ENCODE measurements at places on chromosomes 5 and 9. TPM values are rescaled to one million over a fixed set of nuclear protein-coding genes. Genes with fewer than 3 reads are reported as not detected.

GRCh38 chr5:95818181-95819147, 4.1 kb downstream of the GLRX start:
- peak; percentile 60 for DNase-seq

GRCh38 chr9:133634081-133634691, 2.0 kb upstream of the DBH start:
- DNase-seq: no peak

- DNase-seq: no peak
Measured at GRCh38 chr9:124602204-124602603, 95.0 kb upstream of the NR5A1 start.

Gene HCN1
- total RNA-seq: not detected

GRCh38 chr9:80843028-80843427, 846.3 kb downstream of the TLE1 start:
- DNase-seq: no peak

DNA sequence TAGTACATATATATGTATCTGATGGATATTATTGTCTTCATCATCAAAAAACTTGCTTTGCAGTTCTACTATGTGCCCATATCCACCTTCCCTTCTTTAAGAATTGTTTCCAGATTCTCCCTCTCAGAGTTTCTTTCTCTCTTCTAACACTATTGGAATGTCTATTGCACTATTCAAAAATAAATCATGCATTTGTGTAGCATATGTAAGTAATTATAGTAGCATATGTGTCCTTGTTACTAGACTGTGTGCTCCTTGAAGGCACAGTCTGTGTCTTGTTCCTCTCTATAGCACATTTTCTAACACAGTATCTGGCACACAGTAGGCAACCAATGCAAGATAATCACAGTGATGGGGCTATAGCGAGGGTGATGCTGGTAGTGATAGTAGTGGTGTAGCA, 43.4 kb upstream of the TRIM32 start:
- DNase-seq: no peak

DNA sequence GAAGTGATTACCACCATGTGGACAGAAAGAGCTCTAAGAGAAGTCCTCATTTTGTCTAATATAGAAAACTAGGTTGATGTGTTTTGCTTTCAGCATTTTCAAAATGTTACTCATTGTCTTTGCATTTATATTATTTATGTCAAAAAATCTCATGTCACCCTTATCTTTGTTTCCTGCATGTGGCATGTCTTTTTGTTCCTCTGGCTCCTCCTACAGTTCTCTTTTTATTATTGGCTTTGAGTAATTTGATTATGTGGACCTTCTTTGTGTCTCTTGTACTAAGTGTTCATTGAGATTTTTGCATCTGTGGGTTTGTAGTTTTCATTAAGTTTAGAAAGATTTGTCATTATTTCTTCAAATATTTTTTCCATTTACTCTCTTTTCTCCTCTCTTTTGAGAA, 58.8 kb downstream of the GNG10 start:
- no peak for DNase-seq

Gene SLC34A1
- total RNA-seq: not detected

Gene UNC13B
- total RNA-seq: 5.4 TPM

Gene ANKRD34B
- not detected for total RNA-seq

GRCh38 chr9:93183663-93184431, at the start of gene WNK2:
WNK2 (plus strand) TSS chr9:93184139; CDS start chr9:93184930, 791 bp downstream.
- DNase-seq: peak; percentile 14

Gene IDNK
- 3.2 TPM for total RNA-seq

GRCh38 chr9:17832812-17833211, 253.9 kb downstream of the SH3GL2 start:
- no peak for DNase-seq

DNA sequence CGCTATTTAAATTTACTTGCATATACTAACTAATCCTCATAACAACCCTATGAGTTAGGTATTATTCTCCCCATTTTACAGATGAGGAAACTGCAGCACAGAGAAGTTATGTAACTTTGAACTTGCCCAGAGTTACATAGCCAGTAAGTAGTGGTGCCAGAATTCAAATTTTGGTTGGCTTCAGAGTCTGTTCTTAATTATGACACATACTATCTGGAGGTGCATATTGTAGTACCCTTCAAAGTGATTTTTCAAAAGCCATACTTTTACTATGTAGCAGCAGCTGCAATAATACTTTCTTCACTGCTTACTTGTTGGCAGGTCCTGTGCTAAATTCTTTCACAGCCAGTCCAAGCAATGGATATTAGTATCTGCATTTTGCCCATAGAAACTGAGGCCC, 16.4 kb downstream of the MAN2A1 start:
- no peak for DNase-seq

Gene IFNA13
- not detected for total RNA-seq

GRCh38 chr5:68460147-68460798, 244.7 kb downstream of the PIK3R1 start:
- peak; percentile 66 for DNase-seq

- DNase-seq: no peak
Measured at GRCh38 chr5:32713770-32714381, 2.8 kb downstream of the NPR3 start.

DNA sequence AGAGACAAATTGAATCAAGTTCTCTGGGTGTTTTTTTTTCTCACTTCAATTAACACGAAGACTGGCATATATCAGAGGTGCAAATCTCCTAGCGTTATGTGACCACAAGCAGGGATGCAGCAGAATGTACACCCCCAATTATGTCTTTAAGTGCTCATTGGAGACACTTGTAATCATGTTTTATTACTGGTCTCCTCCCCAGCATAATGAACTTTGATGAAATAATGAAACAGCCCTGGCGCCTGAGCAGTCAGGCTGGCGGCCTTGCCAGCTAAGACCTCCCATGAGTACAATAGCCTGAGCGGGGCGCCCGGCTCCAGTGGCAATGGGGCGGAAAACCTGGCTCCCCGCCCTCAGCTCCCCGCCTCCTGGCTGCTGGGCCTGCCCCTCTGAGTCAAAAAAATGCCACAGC, 209.4 kb upstream of the MSX2 start:
- DNase-seq: no peak

DNA sequence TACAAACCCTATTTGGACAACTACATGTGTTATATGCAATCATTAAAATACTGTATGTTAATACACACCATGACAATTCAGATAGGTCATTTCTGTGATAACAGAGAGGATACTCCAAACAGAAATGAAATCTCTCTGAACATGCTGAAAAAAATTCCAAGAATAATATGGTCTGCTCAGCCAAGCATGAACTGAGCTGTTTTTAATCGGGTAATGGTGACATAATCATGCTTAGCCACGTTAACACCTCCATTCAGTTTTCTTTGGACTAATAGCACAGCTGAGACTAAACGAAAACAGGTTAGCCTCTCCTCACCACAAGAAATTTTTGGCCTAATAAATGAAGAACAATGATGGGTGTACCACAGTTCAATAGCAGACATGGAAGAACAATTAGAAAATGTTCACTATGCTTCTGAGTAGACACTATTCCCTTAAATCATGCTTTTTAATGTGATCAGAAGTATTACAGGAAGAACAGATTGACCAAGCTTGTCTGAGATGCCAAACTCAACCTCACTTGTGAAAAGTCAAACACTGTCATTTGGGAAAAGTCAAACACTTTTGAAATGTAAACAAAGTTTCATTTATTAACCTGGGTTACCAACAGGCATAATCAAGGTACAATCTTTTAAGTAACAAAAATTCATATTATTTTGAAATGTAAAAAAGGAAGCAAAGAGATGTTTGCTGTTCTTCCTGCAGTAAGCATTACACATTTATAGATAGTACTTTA, 19.4 kb downstream of the RAB14 start:
- DNase-seq: no peak

Gene IL7R
- 144 TPM for total RNA-seq

- no peak for DNase-seq
Measured at GRCh38 chr9:89541798-89542197, 43.9 kb upstream of the SEMA4D start.

Gene SPINK6
- not detected for total RNA-seq

GRCh38 chr5:16619136-16619535, 2.3 kb upstream of the RETREG1 start:
- no peak for DNase-seq

DNA sequence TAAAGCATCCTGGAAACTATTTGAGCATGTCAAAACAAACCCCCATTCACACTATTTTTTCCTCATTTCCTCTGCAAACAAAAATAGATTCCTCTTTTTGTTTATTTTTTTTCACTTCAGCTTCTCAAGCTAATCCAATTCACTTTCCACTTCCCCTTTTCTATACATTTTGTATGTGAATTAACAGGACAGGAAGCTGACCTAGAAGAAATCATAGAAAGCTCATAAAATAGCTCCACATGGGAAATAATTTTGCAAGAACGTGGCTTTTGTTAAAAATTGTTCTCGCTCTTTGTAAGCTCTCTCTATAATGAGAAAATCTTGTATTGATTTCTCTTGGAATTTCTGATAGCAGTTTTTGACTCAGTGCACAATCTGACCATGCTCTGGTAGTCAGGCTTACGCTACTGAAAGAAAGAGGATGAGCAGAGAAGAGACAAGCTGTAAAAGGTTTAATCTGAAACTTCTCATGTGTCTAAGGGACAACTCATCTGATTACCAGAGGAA, 215.8 kb downstream of the ADAMTS12 start:
- DNase-seq: no peak

Gene IARS1
- total RNA-seq: 271 TPM

GRCh38 chr9:77488439-77489126, 159.5 kb downstream of the GNA14 start:
- DNase-seq: peak; percentile 12

- no peak for DNase-seq
Measured at GRCh38 chr9:26301659-26302058, 590.9 kb downstream of the CAAP1 start.

DNA sequence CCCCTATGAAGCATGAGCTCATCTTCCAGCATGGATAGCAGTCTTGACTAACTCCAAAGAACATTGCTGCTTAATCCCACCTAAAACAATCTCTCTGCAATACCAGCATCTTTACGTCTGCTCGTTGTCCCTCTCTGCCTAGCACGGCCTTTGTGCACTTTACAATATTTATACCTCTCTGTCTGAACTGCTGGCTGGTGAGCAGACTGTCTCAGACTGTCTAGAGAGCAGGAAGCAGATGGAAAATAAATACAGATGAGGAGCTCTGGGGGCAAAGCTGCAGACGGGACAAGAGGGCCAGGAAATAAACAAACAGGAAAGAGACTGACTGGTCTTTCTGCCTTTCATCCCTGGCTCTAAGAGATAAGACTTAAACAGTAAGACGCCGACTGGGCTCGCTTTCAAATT, 224.8 kb downstream of the ENC1 start:
- no peak for DNase-seq

DNA sequence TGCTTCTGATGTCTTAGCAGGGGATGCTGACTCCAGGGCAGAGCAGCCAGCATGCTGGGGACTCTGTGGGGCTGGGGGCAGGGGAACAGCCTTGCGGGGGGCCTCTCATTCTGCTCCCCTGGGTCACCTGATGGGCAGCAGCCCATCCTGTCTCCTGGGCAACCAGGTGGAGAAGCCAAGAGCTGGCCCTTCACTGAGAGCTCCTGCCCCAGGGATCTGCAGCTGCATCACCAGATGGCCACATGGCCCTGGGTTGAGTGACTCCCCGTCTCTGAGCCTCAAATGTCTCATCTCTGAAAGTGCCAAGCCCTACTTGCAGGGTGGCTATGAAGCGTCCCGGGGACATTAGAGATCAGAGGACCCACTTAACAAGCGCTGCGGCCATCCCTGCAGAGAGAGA, 49.1 kb downstream of the LRSAM1 start:
- DNase-seq: no peak

DNA sequence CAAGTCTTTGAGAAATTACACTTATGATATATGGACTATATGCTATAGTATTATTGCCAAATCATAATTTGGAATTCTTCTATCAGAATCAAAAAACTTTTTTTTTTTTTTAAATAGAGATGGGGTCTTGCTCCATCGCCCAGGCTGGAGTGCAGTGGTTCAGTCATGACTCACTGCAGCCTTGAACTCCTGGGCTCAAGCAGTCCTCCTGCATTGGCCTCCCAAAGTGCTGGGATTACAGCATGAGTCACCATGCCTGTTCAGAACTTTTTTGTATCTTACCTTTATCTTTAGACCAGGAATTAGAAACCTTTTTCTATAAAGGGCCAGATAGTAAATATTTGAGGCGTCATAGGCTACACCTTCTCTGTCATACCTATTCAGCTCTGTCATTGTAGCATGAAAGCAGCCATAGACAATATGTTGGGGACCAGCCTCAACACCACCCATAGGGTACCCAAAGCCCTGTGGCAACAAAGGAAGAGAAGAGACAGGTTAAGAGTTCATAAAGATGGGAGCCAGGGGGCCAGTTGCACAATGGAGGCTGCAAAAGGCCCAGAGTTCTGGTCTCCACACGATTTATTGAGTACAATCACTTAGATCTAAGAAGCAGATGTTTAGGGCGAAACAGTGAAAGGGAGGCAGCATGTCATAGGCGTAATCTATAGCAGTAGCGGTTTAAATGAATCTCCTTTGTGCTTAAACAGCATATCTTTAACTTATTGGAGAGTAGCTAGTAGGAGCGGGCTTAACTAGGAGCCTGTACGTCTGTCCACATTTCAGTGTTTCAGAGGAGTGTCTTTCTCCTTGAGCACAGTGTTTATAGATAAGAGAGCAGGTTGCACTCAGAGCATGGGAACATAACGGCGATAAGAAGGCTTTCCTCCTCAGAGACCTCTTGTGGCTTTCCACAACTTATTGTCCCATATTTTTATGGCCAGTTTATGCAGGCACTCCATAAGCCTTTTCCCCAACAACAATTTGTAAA, 12.5 kb downstream of the ECM2 start:
- no peak for DNase-seq

Data from activated naive CD4-positive, alpha-beta T cell treated with anti-CD3 and anti-CD28 coated beads for 36 hours (primary cell).